ENCODE measurements at places on chromosomes 3 and 15.
A peak's percentile ranks its signal among the peaks of the same experiment; 100 is the strongest.

GRCh38 chr15:66657185-66658020 lies 44.6 kb upstream of the SMAD6 start:
- DNase-seq, result no peak

DNA sequence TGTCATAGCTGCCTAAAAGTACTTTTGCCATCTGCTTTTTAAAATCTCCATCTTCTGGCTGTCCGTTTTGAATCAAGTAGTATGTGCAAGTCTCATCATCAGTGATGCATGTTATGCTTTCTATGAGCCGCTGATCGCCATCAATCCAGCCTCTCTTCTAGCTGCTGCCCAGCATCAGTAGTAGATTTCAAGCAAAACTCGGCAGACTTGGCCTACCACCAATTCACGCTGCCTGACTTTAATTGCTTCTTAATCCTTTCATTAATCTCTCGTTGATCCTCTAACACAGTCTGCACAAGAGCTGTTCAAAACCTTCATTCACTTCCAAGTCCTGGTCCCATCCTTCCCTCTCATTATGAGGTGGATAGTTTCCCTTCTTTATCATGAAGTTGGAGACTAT lies 104.9 kb downstream of the NSUN3 start:
- DNase-seq, result no peak

DNA sequence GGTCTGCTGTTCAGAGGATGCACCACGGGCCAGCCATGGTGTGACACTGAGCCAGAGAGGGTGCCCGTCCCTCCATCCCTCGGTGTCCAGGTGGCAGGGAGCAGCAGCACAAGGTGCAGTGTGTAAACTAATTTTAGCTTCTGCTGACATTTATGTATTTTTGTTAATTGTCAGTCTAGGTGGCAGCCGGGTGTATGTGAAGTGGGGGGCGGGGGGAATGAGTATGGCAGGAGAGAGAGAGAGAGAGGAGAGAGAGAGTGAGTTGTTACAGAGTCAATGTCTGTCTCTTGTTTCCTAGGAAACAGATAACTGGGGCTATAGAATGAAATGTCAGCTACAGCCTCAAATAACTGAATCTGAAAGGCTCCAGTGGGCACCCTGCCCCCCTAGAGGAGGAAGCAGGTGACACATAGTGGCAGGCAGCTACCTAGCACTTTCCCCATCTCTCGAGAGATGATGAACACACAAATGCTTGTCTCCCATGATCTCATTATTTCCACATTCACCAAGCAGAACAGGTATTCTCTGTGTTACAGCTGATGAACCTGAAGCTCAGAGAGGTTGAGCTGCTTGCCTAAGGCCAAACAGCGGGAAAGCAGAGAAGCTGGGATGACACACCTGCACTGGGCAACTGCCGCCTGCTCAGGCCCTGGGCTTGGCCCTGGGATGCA lies 24.7 kb downstream of the RASGRF1 start:
- no peak for DNase-seq

DNA sequence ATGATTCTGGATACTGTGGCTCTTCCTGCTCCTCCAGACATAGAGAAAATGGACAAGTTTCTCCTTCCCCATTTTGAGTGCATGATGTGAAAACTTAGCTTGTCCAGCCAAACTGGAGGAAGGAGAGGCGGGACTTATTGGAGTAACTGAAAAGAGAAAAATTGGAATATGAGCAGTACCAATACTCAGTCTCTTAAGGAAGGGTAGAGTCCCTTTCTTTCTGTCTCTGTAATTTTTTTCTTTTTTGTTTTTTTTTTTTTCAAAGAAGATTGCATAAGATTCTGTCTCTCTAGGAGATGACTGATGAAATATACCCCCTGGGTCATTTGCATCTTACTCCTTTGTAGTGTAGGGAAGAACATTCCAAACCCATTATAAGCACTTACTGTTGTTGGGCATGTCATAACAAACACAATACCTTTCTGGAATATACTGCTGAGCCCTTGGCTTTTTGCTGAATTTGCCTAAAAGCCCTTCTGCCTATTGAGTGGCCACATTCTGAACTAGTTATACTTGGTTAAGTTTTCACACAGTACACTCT lies 498.1 kb upstream of the TPRG1 start:
- DNase-seq, result no peak

- no peak for DNase-seq
Measured at GRCh38 chr15:56939257-56939656, 20.8 kb downstream of the TCF12 start.

GRCh38 chr15:73637527-73637926 lies 4.3 kb upstream of the NPTN start:
- no peak for DNase-seq

GRCh38 chr15:92449476-92449875 lies 55.8 kb downstream of the ST8SIA2 start:
- no peak for DNase-seq

DNA sequence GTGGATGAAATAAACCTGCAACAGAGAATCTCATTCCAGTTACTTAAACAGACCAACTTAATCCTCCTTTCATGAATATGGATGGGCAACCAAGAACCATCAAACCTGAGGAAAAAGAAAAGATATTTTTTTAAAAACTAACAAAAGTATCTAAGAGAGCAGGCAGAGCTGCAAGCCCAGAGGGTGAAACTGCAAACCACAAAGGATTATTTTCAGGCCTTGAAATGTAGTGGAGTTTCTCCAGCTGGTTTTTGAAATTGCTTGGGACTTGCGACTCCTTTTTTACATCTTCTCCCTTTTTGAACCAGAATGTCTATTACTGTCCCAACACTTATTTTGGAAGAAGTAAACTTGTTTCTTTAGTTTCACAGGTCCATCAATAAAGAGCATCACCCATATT lies 87.4 kb downstream of the STAG1 start:
- DNase-seq, result no peak

GRCh38 chr3:128488636-128488990 lies 4.4 kb downstream of the GATA2 start:
- no peak for DNase-seq

DNA sequence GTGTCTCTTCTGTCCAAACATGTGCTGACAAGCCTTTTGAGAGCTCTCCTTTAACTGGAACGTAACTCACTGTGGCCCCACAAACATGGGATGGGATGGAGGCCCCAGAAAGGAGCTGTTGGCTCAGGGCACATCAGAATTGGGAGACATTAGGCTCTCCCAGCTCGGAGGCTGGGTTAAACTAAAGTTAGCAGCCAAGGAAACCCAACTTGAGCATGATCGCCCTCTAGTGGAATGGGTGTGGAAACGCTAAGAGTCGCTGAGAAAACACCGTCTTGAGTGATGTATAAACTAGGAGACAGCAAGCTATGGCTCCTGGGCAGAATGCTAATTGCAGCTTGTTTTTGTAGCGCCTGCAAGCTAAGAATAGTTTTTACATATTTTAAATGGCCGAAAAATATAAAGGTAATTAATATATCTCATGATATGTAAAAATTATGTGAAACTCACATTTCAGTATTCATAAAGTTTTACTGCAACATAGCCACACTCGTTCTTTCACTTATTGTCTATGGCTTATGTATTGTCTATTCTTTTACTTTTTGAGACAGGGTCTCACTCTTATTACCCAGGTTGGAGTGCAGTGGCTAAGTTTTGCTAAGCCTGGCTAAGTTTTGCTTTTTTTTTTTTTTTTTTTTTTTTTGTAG lies 138.8 kb upstream of the HACD2 start:
- DNase-seq, result no peak

GRCh38 chr15:50113187-50113505 lies 5.9 kb downstream of the ATP8B4 start:
- no peak for DNase-seq

GRCh38 chr3:37967260-37967881 lies 23.2 kb upstream of the VILL start:
- peak; percentile 22 for DNase-seq

GRCh38 chr3:196169836-196170240 lies 41.4 kb downstream of the ZDHHC19 start:
- no peak for DNase-seq

GRCh38 chr15:48466820-48467219 lies 135.6 kb downstream of the DUT start:
- DNase-seq, result no peak

- DNase-seq, result no peak
Measured at GRCh38 chr3:14561051-14561960, 21.2 kb upstream of the GRIP2 start.

- no peak for DNase-seq
Measured at GRCh38 chr3:53191836-53192480, 30.9 kb downstream of the PRKCD start.

DNA sequence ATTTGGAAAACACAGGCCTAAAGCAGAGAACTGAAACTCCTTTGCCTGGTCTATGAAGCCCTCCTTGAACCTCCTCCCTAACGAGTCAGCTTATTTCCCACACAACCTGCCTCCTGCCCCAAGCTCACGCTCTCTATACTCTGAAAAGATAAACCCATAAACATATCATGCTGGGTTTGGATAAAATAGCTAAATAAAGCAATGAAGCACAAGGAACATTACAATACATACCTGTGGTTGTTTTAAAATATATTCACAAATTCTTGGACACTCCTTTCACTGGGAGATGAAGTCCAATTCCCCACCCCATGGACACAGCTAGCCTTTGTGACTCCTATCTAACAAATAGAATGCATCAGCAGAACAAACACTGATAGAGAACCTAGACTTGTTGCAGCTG lies 98.2 kb downstream of the PLCH1 start:
- no peak for DNase-seq

DNA sequence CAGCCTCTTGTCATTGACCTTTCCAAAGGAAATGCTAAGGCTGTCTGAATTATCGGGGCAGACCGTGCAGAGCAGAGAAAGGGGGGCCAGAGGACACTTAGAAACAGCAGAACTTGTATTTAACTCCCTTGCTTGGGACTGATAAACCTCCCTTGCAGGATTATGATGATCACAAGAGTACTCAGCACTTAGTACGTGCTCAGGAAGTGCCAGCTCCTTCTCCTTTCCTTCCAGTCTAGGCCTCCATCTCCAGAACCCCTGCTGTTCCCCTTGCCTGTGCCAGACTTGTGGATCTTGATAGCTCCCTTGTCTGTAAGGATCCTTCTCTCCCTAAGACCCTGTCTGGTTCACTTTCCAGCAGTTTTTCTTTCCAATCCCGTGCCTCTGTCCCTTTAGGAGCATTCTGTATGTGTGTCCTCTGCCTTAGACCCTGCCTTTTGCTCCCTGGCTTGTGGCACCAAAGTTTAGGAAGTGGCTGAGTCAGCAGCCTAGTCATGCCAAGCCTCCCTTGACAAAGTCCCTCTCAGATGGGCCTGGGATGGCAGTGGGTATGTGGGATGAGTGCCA lies 747 bp downstream of the SORD start:
- no peak for DNase-seq

- DNase-seq, result no peak
Measured at GRCh38 chr3:140224307-140224706, 289.3 kb downstream of the CLSTN2 start.

DNA sequence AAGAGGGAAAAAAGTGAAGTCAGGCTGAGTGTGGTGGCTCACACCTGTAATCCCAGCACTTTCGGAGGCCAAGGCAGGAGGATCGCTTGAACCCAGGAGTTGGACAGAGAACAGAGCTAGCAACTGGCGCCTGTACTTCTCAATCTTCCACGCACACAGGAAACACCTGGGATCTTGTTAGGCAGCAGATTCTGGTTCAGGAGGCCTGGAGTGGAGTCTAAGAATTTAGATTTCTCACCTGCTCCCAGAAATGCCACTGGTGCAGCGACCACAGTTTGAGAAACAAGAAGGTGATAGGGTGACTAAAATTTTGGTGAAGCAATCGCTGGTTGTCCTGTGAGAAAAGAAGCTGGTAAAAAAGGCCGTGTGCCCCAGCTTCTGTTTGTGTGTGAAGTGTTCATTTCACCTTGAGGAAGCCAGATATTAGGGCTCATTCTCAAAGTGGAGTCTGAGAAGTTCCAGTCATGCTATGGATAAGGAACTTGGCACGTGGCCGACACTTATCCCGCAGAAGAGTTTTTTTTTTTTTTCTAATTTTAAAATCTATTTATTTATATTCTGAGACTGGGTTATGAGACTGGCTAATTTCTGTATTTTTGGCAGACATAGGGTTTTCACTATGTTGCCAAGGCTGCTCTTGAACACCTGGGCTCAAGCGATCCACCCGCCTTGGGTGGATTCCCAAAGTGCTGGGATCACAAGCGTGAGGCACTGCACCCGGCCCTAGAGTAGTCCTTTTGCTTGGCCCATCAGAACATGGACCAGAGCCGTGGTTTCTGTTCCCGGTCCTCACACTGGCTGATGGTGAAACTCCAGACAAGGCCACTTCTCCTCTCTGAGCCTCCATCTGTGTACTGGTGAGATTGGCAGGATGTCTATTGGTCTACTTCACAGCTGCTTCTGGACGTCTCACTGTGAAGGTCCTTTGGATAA lies 324.6 kb upstream of the PROK2 start:
- no peak for DNase-seq

DNA sequence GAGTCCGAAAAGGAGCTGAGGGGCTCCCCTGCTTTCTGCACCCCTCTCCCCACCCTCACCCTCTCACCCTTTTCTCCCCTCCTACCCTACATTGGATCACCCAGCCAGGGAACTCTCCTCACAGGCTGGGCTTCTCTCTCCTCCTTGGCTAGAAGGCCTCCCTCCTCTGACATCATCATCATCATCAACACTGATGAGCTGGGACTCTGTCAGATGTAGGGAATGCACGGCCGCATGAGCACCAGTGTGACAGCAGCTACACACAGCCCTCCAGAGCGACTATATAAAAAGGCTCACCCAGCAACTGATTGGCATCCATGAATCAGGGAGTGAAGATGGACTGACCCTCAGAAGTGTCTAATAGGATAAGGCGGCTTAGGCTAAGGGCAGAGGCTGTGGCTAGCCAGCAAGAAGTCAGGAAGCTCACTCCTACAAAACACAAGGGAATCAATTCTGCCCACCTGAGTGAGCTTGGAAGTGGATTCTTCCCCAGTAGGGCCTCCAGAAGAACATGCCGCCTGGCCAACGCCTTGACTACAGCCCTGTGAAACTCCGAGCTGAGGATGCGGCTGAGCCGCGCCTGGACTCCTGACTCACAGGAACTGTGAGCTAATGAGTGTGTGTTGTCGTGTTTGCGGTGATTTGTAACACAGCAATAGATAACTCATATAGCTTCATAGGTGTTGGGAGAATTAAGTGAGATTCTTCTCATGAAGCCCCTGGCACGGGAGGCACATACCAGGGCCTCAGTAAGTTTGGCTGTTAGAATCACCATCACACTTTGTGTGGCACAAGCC lies 147.6 kb downstream of the FAM43A start:
- DNase-seq, result no peak

DNA sequence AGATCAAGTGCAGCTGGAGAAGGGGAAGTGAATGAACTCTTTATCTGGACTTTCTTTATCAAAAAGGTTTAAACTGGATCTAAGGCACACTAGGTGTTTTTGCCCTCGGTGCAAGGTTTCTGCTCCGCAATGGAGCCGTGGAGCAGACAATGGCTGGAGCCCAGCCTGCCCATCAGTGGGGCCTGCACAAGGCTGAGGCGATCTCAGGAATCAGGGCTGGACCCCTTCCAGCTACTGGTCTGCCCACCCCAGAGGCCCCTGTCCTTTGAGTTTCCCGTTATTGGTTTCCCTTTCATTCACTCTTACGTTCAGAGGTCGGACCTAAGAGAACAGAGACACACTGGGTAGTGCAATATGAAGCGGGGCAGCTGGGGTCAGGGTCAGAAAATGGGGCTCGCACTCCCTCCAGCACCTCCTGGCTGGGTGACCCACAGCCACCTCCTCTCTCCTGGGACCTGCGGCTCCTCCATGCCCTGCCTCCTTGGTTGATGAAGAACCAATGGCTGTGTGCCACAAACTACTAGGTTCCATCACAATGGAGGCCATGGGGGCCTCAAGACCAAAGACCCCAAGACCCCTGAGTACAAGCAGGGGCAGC lies 164.6 kb downstream of the CHSY1 start:
- DNase-seq, result no peak

Data from activated CD8-positive, alpha-beta memory T cell treated with anti-CD3 and anti-CD28 coated beads for 1 hour (primary cell).